Naive thymus-derived CD8-positive, alpha-beta T cell (primary cell): ENCODE measurements at places on chromosomes 1 and 21. TPM values are rescaled to one million over a fixed set of nuclear protein-coding genes. Genes with fewer than 3 reads are reported as not detected.

DNA sequence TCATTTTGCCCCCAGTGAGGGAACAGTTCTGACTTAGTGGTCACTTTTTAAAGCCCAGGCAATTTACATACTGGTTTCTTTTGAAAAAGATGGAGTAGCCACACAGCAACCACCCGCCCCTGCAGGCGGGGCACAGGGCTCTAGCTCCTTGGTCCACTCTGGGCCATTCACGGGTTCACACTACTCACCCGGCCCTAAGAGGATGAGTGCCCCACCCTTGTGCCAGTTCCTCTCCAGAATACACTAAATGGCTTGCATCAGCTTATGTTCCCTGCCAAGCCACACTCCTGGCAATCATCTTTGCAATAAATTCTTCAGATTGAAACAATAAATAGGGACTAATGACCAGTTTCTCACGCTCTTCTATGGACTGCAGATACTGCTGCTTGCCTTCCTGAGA, 15.7 kb upstream of the ATP13A2 start:
- no peak for DNase-seq

Gene SLC35A3
- 29.6 TPM for total RNA-seq

Gene ANKRD35
- total RNA-seq, result not detected

GRCh38 chr1:61071205-61072130, 10.9 kb upstream of the NFIA start:
- no peak for DNase-seq

GRCh38 chr21:39373634-39374033, 24.7 kb upstream of the HMGN1 start:
- DNase-seq, result no peak

GRCh38 chr1:8435569-8436071, 117.7 kb downstream of the SLC45A1 start:
- no peak for DNase-seq

Gene S100A5
- not detected for total RNA-seq

- no peak for DNase-seq
Measured at GRCh38 chr1:90650401-90650800, 66.7 kb downstream of the BARHL2 start.

Gene GUCA2A
- total RNA-seq, result not detected

- DNase-seq, result no peak
Measured at GRCh38 chr1:40645118-40645680, 20.3 kb downstream of the RIMS3 start.

- no peak for DNase-seq
Measured at GRCh38 chr1:96240438-96240837, 481.1 kb upstream of the PTBP2 start.

Gene JAM2
- 0.23 TPM for total RNA-seq

Gene C1orf94
- total RNA-seq, result not detected

GRCh38 chr1:198467342-198467741, 73.1 kb downstream of the ATP6V1G3 start:
- no peak for DNase-seq

- no peak for DNase-seq
Measured at GRCh38 chr1:154696456-154696855, 88.5 kb upstream of the ADAR start.

Gene GJA4
- not detected for total RNA-seq

DNA sequence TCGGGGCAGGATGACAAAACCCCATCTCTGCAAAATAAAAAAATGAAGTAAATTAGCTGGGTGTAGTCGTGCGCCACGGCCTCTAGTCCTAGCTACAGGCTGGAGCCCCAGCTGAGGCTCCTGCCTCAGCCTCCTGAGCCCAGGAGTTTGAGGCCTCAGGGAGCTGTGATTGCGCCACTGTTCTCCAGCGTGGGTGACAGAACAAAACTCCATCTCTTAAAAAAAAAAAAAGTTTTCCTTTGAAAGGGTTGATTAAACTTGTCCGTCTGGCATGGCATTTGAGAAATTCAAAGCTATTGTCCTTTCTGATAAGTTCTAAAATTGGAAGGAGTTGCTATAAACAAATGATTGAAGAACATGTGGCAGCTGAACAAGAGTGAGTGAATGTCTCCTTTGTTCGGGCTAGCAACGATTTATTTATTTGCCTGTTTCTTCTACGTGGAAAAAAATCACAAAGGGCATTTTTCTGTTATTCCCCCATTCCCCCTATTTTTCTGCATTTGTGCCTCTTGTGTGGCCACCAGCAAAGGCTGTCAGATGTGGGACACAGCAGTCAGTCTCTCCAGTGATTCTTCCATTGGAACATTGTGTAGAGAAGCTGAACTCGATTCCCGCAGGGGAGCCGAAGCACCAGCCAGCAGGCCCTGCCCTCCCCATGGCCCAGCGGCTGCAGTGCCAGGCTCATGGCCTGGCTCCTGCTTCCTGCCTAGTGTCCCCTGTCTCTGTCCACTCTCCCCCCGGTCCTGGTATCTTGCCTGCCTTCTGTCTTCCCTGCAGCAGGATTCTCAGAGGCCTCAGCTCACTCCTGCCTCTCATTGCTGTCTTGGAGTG, 21.5 kb upstream of the PWP2 start:
- DNase-seq, result no peak

Gene TMEM79
- total RNA-seq, result 15.6 TPM

GRCh38 chr1:154468535-154469250, 33.3 kb upstream of the TDRD10 start:
- no peak for DNase-seq

Gene GBP7
- total RNA-seq, result not detected

Gene DEPDC1
- not detected for total RNA-seq

GRCh38 chr1:84871181-84871580, 21.8 kb downstream of the LPAR3 start:
- DNase-seq, result no peak

DNA sequence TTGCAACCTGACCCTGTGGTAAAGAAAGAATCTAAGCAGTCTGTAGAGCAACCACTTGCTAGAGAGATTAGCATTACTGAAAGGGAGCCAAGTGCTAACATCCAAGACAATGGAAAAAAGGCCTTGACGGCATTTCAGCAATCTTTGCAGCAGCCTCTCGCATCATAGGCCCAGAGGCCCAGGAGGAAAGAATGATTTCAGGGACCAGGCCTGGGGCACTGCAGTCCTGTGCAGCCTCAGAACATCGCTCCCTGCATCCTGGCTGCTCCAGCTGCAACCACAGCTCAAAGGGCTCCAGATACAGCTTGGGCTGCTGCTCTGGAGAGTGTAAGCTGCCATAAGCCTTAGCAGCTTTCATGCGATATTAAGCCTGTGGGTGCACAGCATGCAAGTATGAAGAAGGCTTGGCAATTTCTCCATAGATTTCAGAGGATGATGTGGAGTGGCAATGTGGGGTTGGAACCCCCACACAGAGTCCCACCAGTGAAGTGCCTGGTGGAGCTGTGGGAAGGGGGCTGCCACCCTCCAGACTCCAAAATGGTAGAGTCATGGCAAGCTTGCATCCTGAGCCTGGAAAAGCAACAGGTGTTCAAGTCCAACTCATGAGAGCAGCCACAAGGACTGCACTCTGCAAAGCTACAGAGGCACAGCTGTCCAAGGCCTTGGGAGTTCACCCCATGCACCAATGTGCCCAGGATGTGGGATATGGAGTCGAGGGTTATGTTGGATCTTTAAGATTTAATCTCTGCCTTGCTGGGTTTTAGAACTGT, 110.6 kb upstream of the HMGB4 start:
- no peak for DNase-seq

Gene USP33
- 104 TPM for total RNA-seq

DNA sequence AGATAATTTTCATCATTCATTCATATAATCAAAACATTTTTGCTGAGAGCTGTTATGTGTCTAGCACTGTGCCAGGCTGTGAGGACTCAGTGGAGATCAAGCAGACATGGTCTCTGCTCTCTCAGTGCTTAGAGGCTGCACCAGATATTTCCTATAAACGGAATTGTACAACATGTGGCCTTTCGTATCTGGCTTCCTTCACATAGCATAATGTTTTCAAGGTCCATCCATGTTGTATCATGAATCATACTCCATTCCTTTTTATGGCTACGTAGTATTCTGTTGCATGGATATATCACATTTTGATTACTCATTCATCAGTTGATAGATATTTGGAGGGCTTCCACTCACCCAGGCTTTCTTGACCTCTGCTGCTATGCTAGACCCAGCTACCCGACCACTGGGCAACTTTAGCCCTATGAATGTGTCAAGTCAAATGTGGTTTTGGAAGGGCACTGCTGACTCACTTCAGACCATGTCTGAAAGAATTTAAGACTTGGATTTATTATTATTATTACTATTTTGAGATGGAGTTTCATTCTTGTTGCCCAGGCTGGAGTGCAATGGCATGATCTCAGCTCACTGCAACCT, 18.5 kb downstream of the NCF2 start:
- DNase-seq, result no peak

Gene PEA15
- 13.1 TPM for total RNA-seq

GRCh38 chr1:190477762-190478148, at the start of gene BRINP3:
BRINP3 (minus strand) TSS chr1:190477864.
- no peak for DNase-seq

DNA sequence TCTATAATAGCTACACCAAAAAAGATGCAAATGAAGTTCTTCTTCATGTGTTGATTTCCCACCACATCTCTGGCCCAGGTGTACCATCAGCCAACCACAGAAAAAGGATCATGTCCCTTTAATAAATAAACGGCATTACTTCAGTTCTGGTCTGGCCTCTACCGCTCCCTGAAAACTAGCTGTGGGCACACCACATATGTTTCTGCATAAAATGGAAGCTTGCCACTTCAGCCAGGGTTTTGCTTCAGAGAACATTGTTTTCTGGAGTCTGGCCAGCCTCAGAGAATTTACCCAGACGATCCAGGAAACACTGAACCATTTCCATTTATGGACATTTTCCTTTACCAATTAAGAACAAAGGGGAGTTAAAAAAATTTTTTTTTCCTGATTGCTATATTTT, 5.8 kb upstream of the LAMC2 start:
- DNase-seq, result no peak

- DNase-seq, result no peak
Measured at GRCh38 chr1:74205266-74205665, 7.2 kb downstream of the FPGT start.
